Uterus (tissue), 4 donors: ENCODE measurements at places on chromosomes 13 and 19.

- no peak for DNase-seq
These were observed 10.6 kb downstream of the RPS9 start for GRCh38 chr19:54211235-54211634.

- DNase-seq: peak; percentile 22
These were observed 432 bp downstream of the ZNF611 start for GRCh38 chr19:52734331-52734892.

- DNase-seq: no peak
These were observed 99.0 kb upstream of the MRI1 start for GRCh38 chr19:13665125-13665905.

DNA sequence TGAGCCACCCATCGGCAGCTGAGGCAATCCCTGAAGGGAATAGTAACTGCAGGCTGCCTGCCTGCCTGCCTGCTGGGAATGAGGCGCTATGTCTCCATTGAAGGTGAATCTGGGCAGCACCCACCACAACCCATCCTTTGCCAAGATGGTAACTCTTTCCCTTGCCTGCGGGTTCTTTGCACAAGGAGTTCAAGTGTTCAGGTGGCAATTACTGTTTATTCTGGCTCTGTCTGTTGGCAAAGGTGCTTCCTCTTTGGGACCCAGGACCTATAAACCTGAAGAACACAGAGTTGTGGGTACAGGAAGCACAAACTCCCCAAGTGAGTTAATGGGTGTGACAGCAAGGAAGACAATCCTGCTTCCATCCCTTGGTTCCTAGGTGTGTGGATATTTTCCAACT is 448.1 kb upstream of the ZNF507 start:
- no peak for DNase-seq

DNA sequence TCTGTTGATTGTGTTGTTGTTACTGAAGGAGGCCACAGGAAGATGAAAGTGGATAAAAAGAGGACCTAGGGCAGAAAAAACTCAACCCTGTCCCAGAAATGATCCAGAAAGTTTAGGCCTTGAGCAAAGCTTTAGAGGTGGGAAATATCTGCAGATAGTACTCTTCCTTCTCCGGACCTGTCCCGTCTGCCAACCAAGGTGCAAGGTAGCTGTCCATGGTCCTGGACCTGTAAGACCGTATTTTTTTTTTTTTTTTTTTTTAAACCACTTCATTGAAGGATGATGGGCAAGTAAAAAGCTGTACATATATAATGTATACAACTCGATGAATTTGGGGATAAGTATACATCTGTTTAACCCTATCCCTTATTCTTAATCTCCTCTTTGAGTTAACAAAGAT is 225.9 kb downstream of the OLFM4 start:
- no peak for DNase-seq

DNA sequence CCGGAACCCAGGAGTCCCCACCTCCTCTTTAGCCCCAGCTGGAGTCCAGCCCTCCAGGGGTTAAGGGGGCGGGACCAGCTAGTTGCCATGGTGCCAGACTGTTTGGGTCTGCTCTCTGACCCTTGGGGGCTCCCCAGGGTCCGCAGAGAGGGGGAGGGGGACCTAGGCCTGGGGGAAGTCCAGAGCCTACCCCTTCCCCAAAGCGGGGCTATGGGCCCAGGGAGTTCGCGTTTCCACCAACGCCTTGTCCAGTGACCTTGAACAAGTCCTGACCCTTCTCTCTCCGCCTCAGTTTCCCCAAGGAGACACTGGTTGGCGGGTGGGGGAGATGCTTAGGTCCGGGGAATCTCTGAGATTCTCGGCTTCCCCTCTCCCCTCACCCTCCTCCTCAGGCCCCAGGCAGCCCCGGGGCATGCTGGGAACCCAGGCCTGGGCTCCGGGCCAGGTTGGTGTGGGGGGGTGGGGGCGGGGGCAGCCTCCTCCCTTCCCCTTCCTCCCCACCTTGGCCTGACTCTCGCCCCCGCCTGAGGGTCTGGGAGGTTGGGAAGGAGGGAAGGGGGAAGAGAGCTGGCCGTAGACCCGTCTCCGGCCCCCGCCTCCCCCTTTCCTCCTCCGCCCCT is 2.6 kb upstream of the SPACA6 start:
- peak; percentile 85 for DNase-seq

DNA sequence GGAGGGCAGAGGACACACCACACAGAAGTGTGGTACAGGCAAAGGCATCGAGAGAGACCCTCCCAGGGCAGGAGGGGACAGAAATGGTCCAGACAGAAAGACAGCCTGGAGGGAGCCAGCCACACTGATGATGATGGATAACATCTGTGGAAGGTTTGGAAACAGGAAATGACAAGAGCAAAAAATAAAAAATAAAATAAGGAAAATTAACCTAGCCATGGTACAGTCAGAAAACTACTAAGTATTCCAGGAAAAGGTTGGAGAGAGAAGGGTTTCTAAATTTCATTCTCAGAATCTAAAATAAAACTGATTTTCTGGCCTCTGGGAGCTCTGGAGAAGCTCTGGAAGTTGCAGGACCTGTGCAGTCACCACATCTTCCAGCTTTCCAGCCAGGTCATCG is 115.2 kb upstream of the VSTM2B start:
- no peak for DNase-seq

DNA sequence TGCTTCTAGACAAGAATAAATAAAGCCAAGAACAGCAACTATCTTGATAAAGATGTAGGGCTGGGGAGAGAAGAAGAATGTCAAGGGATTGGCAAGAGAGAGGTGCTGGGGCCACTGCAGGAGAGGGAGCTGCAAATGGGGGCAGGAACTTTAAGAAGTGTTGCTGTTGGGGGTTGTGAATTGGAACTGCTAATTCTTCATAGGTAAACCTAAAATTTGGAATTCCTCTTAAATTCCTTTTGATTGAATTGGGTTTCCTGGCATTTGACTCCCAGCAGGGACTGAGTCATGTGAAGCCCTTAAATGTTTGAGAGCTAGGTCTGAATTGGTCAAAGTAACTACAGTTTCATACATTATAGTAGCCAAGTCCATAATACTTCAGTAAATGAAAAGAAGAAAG is 305.6 kb upstream of the TMTC4 start:
- DNase-seq: no peak

- no peak for DNase-seq
These were observed 16.9 kb upstream of the C1QTNF9 start for GRCh38 chr13:24292481-24292880.

DNA sequence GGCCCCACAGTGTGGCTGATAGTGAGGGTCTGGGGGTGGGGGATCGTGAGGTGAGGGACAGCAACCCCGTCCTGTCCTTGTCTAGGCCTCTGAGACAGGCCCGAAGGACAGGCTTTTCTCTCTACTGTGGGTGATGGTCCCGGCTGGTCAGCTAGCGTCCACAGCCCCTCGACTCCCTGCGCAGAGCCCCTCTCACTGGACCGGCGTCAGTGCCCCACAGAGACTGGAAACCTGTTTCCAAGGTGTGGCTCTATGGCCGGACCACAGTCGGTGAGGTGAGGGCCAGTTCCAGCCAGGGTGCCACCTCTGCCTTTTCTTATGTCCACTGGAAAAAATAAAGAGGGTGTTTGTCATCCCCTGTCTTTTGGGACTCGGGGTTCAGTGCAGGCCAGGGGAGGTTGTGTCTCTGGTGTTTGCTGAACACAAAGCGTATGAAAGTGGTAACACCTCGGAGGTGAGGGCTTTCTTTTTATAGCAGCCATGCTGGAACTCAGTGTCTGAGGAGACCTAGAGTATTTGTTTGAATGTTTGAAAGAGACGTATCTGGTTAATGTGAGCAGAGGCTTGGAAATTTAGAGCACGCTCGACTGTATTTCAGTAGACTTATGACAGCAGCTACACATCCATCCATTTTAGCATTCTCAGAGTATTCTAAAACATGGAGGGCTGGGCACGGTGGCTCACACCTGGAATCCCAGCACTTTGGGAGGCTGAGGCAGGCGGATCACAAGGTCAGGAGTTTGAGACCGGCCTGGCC is 22.8 kb downstream of the ATP11A start:
- DNase-seq: no peak

- DNase-seq: no peak
These were observed 9.2 kb downstream of the CFD start for GRCh38 chr19:868458-869244.

DNA sequence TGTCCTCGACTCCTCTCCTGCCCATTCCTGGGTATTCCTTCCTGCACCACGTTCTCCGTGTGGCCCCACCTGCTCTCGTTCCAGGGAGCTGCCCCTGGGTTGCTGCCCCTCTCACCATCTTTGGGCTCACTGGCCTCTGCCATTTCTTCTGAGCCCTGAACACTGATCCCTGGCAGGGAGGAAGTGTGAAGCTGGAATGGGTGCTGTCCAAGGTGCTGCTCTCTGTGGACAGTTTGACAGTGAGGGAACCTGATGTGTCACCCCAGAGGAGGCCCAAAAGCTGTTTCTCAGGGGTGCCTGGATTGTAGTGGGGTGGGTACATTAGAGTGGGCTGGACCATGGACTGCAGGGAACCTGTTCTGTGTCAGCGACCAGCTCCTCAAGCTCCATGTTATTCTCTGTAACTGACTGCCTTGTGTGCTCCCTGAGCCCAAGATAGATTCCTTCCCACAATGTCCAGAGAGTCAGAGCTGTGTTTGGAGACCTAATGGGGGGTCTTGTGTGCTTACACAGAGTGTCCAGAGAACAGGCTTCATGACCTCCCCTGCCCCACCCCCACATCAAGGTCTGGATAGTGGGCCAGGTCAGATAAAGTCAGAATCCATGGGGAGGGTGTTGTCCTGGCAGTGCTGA is 7.2 kb upstream of the CEACAM8 start:
- DNase-seq: no peak

GRCh38 chr13:26051657-26052311 is at the start of gene SHISA2:
Gene SHISA2, minus strand, starts transcription at chr13:26052016. Its CDS starts 1,041 bp downstream, at chr13:26050975.
- no peak for DNase-seq

DNA sequence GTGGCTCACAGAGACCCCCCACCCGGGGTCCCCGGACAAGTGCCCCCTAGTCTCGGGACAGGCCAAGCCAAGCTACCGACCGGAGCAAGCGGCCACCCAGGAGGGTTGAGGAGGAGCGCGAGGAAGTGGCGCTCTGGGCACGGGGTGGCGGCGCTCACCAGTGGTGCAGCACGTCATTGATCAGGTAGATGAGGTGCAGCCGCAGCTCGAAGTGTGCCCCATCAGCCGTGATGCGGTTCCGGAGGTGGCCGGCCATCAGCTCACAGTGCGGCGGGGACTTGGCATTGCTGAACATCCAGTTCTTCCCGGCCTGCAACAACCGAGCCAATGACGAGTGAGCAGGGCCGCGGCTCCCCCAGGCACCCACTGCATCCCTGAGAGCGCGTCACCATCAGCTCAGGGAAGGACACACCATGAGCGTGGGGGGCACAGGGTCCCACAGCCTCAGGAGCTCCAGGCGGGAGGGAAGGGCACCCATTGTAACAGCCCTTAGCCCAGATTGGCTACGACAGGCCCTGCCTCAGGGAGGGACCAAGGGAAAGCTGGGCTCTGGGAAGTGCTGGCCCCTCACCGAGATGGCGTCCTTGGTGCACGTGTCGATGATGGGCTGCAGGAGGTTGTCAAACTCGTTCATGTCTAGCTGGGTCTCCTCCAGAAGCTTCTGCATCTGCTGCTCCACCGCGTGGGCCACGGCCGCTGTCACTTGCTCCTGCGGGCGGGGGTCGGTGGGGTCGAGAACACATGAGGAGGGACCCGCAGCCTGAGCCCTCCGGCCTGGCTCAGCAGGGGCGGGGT is 9.6 kb downstream of the CHERP start:
- DNase-seq: no peak

DNA sequence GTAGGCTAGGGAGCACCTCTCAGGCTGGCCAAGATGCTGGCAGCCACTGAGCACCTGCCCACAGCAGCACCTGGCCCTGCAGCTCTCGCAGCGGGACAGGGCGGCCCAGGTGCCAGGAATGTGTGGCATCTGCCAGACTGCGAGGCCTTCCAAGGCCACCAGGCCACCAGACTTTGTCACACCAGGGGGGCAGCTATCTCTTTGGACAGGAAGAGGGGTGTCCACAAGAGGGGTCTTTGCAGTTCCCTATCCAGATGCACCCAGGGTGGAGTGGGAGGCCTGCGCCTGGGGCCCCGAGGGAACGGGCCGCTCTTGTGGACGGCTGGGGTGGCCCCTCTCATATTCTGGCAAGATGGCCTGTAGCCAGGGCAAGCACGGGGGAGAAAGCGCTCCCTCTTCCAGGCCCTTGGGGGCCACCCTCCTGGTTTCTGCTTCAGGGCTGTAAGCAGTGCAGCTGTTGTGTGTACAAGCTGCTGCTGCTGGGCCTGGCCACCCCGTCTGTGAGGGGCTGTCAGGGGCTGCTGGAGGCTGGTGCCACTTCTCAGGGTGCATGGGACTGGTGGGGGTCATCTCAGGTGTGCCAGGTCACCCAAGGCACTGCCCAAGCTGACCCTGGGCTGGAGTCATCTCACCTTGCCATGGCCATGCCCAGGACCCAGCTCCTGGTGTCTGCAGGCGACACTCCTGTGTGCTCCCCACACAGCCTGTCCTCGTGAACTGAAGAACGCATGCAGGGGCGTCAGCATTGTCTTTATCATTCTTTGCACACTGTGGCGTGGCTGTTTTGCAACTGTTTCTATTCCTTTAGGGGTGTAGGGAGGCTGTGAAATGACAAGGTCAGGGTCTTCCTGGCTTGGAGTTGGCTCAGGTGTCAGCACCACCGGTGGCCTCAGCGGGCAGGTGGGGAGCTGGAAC is 1.8 kb downstream of the TEX29 start:
- no peak for DNase-seq

DNA sequence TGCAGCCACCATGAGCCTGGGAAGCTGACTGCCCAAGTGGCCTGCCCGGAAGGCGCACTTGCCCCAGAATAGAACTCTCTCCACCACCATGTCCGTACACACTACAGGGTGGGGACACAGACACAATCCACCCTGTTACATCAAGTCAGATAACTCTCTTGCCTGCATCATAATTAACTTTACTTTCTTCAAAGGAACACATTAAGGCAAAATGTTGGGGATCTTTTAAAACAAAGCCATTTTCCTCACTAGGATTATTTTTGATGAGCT is 23.3 kb upstream of the VSTM2B start:
- no peak for DNase-seq

DNA sequence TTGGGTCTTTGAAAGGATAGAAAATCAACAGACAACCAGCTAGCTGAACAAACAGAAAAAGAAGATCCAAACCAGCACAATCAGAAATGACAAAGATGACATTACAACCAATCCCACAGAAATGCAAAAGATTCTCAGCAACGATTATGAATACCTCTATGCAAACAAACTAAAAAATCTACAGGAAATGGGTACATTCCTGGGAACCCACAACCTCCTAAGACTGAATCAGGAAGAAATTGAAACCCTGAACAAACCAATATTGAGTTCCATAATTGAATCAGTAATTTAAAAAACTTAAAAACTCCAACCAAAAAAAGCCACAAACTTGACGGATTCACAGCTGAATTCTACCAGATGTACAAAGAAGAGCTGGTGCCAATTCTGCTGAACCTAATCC is 20.9 kb upstream of the C1QTNF9B start:
- no peak for DNase-seq
